Spinal cord (tissue), 10 donors: ENCODE measurements at places on chromosomes 13 and 19.

DNA sequence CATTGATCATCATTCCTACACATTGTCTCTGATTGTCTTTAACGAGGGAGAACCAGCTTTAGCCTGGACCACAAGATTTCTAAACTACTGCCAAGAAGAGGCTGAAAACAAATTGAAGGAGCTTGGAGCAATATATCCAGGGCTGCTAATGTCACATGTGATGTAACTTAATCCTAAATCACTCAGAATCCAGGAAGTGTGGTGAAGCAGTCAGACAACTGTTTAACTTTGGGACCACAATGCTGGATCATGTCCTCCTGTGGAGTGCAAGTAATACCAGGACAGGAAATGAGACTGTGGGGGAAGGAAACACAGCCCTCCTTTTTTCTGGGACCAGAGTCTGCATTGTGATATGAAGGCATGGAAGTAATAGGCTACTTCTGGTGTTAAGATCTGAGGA lies 430.2 kb downstream of the KCTD12 start:
- no peak for DNase-seq

DNA sequence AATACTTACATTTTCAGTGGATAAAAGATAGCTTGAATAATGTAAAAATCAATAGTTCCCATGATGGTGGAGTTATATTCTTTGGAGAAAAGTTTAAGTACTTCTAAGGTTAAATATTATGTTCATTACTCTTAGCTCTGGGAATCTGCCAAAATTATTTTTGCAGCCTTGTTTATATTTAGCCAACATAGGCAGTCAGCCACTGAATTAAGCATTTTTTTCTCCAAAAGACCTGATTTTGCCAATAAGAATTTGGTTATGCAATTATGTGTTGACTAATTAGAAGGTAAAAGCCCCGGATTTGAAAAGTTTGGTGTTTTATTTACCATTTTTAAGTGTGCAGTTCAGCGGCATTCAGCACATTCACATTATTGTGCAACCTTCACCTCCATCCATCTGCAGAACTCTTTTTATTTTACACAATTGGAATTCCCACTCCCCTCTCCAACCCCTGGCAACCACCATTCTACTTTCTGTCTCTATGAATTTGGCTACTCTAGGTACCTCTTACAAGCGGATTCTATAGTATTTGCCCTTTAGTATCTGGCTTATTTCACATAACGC lies 90.1 kb upstream of the C1QTNF9B start:
- no peak for DNase-seq

GRCh38 chr19:34503531-34504272 lies 22.1 kb downstream of the WTIP start:
- DNase-seq, result no peak

- no peak for DNase-seq
These were observed 11.8 kb downstream of the PPP1R37 start for GRCh38 chr19:45104658-45105349.

- DNase-seq, result no peak
These were observed 4.9 kb downstream of the ZSCAN1 start for GRCh38 chr19:58038688-58039204.

DNA sequence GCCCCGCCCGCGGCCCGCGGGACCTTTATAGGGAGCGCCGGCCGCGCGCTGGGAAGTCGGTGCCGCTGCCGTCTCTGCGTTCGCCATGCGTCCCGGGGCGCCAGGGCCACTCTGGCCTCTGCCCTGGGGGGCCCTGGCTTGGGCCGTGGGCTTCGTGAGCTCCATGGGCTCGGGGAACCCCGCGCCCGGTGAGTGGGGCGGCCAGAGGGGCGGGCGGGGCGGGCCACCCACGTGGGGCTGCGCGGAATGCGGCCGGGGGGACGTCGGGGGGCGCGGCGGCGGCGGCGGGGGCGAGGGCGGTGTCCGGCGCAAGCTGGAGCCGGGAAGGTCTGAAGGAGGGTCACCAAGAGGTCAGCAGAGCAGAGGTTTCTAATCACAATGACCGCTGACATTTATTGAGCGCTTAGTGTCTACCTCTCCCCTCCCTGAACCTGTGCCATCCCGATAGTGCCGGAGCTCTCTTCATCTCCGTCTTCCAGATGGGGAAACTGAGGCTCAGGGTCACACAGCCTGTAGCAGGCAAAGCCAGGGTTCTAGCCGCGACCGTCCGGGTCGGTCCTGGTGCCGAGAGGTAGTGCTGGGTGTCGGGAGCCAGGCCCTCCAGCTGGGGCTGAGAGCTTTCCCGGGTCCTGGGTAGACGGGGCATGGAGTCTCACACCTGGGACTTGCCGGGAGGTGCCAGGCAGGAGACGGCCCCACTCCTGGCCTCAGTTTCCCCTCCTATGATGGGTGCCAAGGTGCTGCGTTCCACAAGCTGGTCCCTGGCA lies at the start of gene FSTL3:
Gene FSTL3 (plus strand): TSS at position 54 of the 767 bp plus-strand sequence. CDS start 32 bp downstream, at position 86.
- no peak for DNase-seq

GRCh38 chr19:46786236-46787039 lies 2.0 kb downstream of the SLC1A5 start:
- DNase-seq, result no peak

- no peak for DNase-seq
These were observed 198.2 kb downstream of the KLF12 start for GRCh38 chr13:73935991-73936390.

DNA sequence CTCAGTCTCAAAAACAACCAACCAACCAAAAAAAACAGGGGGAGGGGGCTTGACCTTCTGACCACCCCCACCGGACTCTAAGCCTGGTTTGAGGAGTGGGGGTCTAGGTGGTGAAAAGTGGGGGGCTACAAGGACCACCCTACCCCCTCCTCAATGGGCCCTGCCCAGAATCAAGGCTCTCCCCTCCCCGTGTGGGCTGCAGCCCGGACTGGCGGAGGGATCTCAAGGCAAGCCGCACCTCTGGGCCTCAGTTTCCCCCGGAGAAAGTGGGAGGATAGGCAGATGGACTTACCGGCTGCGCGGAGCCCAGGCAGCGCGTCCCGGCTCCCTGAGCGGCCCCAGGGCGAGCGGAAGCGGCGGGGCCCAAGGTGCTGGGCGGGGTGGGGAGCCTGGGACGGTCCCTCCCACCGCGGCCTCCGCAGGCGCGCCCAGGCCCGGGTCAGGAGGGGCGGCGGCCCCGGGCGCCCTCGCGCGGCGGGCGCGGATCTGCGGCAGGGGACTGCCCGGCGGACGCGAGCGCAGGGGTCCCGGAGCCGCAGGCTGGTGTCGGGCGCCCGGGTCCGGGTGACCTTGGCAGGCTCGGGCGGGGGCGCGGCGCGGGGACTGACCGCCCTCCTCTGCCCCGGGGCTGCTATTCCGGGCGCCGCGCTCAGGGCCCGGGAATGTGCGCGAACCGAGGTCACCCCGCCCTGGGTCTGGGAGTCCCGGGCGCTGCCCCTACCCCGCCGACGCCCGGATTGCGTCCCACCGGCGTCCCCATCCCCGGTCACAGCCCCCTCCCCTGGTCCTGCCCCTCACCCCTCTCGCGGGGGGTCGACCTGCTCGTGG lies at the start of gene ADAMTSL5:
Gene ADAMTSL5 (minus strand): TSS at position 349 of the 828 bp plus-strand sequence. CDS start 2,076 bp downstream, outside the sequence.
- no peak for DNase-seq

- DNase-seq, result no peak
These were observed 1.9 kb downstream of the CBARP start for GRCh38 chr19:1235625-1236538.

DNA sequence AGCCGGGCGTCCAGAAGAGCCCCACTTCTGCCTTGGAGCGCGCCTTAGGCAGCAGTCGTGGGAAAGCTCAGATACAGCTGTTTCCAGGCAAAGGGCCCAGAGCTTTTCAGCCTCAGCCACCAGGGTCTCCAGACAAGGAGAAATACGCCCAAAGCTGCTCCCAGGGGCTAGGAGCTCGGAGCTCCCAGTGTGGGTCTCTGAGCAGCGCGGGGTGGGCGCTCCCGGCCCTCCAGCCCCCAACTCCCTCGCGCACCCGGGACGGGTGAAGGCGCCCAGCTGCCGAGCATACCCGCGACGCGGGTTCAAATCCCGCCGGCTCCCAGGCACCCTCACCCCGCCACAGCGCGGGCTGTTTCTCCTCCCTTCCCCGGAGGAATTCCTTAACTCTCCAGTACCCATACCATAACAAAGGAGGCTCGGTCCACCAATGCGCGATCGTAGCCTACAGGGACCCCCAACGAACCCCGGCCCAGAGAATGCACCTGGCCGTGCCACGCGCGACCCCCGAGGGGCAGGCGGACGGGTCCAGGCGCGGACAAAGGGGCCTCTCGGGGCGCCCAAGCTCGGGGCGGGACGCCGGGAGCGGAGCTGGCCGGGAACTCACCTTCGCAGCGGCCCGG lies 507 bp downstream of the COL4A1 start:
- DNase-seq, result peak; percentile 55

DNA sequence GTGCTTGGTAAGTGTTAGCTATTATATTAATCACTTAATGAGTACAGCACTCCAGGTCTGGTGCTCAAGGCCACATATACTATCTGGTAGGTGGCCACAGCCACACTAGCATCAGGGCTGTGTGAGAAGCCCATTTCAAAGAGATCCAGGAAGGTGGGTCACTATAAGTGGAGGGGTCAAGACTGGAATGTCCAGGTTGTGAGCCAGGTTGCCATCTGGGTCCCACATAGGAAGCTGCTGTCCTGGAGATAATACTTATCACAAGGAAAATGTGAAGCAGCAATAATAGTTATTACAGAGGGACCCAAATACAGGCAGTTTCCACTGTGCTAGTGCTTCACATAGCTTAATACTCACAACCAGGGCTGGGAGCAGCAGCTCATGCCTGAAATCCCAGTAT lies 13.1 kb downstream of the C19orf47 start:
- no peak for DNase-seq

DNA sequence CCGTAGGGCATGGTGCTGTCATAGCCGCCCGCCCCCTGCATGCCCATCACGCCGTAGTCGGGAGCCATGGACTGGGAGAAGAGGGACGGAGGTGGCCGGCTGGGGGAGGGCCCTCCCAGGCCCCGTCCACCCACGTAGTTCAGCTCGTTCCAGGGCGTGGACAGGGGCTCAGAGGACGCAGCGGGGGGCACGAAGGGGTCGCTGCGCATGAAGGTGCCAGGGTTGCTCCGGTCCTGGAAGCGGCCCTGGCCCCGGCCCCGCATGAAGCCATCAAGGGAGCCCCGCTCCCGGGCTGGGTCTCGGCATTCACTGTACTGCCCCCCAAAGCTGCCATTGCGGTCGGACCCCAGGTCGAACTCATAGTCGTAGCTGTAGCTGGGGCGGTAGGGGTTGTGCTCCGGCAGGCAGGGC lies 6.7 kb downstream of the AKAP8 start:
- no peak for DNase-seq

DNA sequence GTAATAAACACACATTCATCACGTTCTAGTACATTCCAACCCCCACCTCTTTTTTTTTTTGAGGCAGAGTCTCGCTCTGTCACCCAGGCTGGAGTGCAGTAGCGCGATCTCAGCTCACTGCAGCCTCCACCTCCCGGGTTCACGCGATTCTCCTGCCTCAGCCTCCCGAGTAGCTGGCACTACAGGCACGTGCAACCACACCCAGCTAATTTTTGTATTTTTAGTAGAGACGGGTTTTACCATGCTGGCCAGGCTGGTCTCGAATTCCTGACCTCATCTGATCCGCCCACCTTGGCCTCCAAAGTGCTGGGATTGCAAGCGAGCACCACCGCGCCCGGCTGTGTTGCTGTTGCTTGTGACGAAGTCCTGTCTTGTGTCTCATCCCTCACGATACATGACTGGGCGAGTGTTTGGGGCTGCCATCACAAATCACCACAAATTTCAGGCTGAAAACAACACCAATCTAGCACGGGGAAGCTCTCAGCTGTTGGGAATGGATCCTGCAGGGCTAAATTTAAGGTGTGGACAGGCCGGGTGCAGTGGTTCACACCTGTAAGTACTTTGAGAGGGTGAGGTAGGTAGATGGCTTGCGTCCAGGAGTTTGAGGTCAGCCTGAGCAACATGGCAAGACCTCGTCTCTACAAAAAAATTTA lies 15.7 kb downstream of the MOB3A start:
- DNase-seq, result no peak

DNA sequence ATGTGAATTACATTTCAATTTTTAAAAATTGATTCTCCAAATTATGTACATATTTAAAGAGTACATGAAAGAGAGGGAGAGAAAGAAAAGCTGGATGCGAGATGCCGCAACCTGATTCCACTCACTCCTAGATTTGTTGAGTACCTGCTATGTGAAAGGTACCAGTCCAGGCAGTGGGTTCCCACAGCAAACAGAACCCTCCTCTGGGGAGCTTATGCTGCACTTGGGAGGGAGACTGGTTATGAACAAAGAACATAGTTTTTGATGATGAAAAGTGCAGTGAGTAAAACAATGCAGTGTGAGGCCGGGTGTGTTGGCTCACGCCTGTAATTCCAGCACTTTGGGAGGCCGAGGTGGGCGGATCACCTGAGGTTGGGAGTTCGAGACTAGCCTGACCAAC lies 43.4 kb downstream of the ACTN4 start:
- DNase-seq, result no peak

GRCh38 chr13:65011378-65011777 lies 2218.8 kb downstream of the PCDH9 start:
- DNase-seq, result no peak

- DNase-seq, result no peak
These were observed 3.6 kb downstream of the IFT88 start for GRCh38 chr13:20570517-20570916.

- DNase-seq, result no peak
These were observed 16.1 kb downstream of the ZSWIM9 start for GRCh38 chr19:48186541-48186991.

- DNase-seq, result no peak
These were observed 9.6 kb downstream of the EFNB2 start for GRCh38 chr13:106525865-106526264.

- DNase-seq, result no peak
These were observed 936.9 kb downstream of the EFNB2 start for GRCh38 chr13:105598529-105598928.

GRCh38 chr13:78594456-78594975 lies 8.8 kb downstream of the POU4F1 start:
- DNase-seq, result no peak

DNA sequence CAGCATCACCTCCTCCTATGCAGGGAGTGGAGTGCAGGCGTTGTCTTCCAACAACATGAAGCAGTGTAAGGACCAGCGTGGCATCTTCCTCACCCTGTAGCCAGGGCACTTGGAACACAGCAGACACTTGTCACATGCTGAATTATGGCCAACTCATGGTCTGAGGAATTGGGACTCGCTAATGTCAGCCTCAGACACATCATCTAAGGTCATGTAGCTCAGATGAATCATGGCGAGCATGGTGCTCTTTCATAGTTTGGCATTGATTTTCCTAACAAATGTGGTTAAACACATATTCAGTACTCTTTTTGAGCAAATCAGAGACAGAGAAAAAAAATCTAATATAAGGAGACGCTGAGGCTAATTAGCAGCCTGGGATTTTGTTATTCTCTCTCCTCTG lies 99.6 kb upstream of the SGCG start:
- DNase-seq, result no peak

GRCh38 chr19:14393329-14393728 lies 12.1 kb downstream of the ADGRE5 start:
- no peak for DNase-seq

- no peak for DNase-seq
These were observed 2.3 kb downstream of the EEF2 start for GRCh38 chr19:3982701-3983541.

GRCh38 chr19:5916181-5916708 lies 2.2 kb downstream of the CAPS start:
- no peak for DNase-seq

DNA sequence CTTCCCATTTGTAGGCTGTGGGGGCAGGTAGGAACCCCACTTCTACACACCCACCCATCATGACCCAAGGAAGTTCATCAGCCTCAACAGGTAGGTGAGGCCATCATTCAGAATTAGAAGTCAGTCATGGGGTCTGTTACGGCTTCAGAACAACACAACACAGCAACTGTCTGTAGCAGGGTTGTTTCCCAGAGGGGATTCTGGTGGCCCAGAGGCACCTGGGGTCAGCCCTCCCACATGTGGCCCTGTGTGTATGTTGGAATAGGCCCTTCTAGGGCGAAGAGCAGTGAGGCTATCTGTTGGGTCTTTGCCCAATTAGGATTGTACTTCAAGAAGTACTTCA lies 3.4 kb downstream of the IGFLR1 start:
- DNase-seq, result no peak
